ENCODE measurements at places on chromosomes 5 and 9.
A peak's percentile ranks its signal among the peaks of the same experiment; 100 is the strongest.

GRCh38 chr5:84197538-84197937, 187.1 kb downstream of the EDIL3 start:
- DNase-seq, result no peak

- DNase-seq, result no peak
Observed at GRCh38 chr5:115599502-115599901, 2.8 kb downstream of the TICAM2 start.

- DNase-seq, result no peak
Observed at GRCh38 chr5:82986404-82986803, 90.8 kb downstream of the TMEM167A start.

GRCh38 chr5:109953761-109954160, 264.0 kb downstream of the MAN2A1 start:
- no peak for DNase-seq

DNA sequence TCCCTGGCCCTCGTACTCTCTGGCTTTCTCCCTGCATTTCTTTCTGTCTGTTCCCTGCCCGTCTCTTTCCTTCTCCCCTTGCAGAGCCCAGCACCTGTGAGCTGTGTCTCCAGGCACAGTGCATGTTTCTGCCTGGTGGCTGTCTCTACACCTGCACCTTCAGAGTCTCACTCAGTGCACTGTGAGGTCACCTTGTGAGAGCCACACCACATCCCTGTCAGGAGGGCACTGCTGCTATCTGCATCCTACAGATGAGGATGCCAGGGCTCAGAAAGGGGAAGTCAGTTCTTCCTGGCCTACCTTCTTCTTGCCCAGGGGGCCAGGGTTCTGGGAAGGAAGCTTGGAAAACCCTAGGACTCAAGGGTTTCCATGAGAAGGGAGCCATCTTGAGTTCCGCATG, 69.7 kb upstream of the NEURL1B start:
- DNase-seq, result no peak

DNA sequence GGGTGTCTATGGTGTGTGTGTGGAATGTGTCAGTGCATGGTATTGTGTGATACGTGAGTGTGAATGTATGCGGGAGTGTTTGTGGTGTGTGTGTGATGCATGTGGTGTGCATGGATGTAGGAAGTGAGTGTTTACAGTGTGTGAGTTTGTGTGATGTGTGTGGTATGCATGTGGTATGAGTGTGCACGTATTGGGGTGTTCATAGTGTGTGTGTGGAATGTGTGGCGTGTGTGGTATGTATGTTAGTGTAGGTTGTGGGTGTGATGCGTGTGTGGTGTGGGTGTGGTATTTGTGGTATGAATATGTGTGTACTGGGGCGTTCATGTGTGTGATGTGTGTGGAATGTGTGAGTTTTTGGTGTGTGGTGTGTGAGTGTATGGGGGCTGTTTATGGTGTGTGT, 40.1 kb upstream of the BICD2 start:
- no peak for DNase-seq

GRCh38 chr5:105150323-105150722, 1587.7 kb upstream of the NUDT12 start:
- no peak for DNase-seq

DNA sequence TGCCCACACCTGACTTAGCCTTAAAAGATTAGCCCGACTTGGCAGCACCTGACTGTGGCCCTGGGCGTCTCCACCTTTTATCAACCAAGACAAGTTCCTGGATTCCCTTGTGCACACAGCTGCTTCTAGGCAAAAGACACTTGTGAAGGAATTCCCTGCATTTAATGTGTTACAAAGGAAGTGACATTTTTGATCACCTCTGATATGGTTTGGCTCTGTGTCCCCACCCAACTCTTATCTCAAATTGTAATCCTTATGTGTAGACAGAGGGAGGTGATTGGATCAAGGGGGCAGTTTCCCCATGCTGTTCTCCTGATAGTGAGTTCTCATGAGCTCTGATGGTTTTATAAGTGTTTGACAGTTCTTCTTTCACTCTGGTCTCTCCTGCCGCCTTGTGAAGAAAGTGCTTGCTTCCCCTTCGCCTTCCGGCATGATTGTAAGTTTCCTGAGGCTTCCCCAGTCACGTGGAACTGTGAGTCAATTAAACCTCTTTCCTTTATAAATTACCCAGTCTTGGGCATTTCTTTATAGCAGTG, 2.6 kb upstream of the CPEB4 start:
- no peak for DNase-seq

DNA sequence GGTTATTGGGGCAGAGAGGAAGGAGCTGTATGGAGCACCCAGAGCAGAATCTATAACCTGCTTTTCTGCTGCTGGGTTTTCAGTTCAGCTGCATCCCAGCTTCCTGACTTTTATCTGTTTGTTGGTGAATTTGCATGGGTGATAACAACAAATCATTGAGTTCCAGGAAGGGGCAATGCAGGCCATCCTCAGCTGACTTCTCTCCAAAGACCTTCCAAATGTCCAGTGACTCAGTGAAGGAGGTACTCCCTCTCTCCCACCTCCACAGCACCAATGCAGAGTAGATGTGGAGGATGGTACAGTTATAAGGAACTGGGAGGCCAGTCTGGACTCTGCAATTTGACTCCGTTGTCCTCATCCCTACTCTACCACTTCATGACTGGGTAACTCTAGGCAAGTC, 1.6 kb upstream of the TXN start:
- DNase-seq, result no peak

DNA sequence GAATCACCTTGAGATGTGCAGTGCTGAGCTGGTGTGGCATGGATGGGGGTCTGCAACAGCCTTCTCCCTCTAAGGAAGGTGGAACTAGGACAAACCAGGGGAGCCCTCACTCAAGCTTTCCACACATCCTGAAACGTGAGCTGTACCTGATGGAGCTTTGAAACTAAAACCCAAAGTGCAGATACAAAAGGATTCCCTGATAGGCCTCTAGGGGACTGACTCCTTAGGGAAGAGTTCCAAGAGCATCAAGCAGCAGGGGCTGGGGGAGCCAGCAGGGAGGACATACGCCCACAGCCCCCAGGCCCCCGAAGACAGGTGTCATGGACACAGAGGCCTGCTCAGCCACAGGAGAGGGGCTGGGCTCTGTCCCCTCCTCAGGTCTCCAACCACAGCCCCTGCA, 17.7 kb downstream of the ARHGEF37 start:
- DNase-seq, result no peak

- DNase-seq, result no peak
Observed at GRCh38 chr5:167804512-167805220, 486.8 kb upstream of the WWC1 start.

DNA sequence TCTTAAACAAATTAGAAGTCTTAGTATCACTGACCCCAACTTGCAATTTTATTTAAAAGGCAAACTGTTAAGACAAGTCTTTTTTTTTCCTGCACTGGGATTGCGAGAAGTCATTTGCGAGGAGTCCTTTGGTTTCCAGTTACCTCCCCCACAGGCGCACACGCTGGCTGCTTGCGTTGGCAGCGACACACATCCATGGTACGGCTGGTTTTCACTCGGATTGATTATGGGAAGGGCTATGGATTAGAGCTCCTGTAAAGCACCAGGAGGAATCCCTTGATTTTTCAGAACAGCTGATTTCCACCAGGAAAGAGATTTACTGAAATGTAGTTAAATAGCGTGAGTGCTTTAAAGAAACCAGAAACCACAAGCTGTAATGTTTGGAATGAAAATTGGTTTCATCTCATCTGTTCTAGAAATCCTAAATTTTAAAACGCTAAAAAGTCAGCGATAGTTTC, 737 bp downstream of the SLC1A3 start:
- DNase-seq, result peak; percentile 7

- no peak for DNase-seq
Observed at GRCh38 chr5:157516626-157517325, 56.8 kb downstream of the NIPAL4 start.

DNA sequence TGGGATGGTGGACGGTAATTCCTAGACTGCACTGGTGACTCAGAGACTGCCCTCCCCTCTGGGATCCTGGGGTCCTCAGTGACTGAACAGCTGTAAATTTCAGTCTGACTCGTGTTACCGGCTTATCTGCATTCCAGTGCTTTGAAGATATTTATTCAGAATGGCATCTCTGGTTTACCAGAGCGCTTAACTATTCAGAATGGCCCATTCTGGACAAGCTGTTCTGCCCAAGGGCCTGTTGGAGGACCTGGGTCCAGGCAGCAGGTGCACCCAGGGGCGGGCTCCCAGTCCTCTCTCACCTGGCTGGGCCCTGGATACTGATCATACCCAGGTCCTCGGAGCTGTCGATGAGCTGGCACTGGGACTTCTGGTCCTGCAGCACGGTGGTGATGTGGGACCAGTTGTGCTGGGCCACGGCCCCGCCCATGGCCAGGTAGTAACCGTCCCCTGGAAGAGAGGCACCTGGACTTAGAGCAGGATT, 48.0 kb downstream of the SARDH start:
- no peak for DNase-seq

GRCh38 chr9:131739133-131739958, 530 bp downstream of the RAPGEF1 start:
- peak; percentile 67 for DNase-seq

- DNase-seq, result no peak
Observed at GRCh38 chr5:135761746-135762145, 72.7 kb upstream of the SLC25A48 start.

- peak; percentile 91 for DNase-seq
Observed at GRCh38 chr9:36151316-36152210, 15.0 kb downstream of the GLIPR2 start.

DNA sequence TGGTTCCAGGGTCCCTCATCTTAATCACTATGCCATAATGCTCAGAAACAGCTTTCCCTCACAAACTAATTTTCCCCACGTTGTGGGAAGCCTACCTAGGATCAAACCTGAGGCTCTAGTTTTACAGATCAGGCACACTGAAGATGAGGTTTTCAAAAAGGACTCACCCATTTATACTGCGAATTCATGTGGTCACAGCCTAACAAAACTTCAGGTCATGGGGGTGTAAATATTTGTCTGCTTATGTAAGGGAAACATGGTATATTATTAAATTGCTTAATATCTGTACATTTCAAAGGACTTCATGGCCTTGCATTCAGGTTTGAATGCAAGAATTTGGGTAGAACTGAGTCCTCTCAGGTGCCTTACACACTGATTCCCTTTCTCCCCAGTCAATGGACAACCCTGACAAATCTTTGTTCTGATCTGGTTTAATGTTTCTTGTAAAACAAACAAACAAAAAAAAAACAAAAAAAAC, 12.1 kb downstream of the ZFAND5 start:
- DNase-seq, result no peak

DNA sequence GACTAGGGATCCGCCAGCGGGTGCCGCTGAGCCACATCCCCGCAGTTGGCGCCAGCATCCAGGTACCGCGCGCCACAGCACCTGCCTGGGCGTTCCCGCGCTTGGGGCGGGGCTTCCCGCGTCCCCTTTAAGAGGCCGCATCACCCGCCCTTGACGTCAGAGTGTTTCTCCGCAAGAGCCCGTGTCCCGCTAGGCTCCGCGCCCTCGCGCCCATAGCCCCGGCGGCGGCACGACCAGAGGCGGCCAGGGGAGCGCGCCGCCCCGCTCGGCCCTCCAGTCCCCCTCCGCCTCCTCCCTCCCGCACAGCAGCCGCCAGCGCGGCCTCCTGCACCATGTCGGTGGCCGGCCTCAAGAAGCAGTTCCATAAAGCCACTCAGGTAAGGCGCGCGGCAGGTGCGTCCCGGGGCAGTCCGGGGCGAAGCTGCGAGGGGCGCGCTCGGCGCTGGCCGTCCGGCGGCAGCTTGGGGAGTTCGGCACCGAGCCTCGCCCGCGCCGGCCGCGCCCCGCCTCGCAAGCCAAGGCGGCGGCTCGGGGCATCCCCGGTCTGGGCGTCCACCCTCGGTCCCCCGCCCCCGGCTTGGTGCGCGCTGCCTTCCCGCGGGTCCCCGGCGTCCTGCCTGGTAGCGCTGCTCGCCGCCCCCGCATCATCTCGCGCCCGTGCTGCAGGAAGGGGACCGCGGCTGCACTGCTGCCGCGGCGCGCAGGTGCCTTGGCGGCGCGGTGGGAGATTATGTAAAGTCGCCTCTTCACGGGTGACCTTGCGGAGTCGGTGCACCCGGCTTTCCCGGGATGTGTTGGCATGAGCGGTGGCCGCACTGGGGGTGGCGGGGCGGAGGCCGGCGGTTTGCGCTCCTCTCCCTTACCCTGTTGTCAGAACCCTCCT, at the start of gene SH3GL2:
Gene SH3GL2, plus strand, starts transcription at position 156 of the 883 bp plus-strand sequence.
- DNase-seq, result peak; percentile 27

DNA sequence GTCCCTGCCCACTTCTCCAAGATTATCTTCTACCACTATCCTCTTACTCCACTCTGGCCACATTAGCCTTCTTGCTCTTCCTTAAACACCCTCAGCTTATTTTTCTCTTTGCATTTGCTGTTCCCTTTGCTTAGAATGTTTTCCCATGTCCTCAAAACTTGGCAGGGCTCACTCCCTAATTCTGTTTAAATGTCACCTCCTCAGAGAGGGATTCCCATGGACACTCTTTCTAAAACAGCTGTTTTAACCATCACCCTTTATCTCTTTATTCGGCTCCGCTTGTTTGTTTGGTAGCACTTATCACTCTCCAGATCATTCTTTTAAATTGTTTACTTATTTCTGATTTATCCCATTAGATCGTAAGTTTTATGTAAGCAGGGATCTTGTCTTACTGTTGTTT, 278.5 kb downstream of the CWC27 start:
- no peak for DNase-seq

- DNase-seq, result no peak
Observed at GRCh38 chr9:122265149-122265915, 650 bp downstream of the MRRF start.

GRCh38 chr5:150300496-150301169, 2.1 kb downstream of the ARSI start:
- no peak for DNase-seq

DNA sequence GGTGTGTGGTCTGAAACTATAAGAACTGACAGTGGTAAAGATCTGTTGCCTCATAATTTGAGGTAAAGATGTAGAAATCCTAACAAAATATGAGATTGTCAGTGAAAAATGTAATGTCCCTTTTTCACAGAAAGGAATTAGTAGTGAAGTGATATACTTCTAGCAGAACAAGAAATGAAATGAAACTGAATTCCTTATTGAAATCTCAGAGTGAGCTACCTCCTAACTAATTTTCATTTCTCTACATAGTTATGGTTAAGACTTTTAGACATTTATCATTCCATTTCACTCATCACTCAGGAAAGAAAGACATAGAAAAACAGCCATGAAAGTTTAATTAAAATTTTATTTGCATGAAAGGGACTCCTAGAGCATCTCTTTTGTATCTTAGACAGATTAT, 48.7 kb downstream of the TMEM174 start:
- DNase-seq, result no peak

DNA sequence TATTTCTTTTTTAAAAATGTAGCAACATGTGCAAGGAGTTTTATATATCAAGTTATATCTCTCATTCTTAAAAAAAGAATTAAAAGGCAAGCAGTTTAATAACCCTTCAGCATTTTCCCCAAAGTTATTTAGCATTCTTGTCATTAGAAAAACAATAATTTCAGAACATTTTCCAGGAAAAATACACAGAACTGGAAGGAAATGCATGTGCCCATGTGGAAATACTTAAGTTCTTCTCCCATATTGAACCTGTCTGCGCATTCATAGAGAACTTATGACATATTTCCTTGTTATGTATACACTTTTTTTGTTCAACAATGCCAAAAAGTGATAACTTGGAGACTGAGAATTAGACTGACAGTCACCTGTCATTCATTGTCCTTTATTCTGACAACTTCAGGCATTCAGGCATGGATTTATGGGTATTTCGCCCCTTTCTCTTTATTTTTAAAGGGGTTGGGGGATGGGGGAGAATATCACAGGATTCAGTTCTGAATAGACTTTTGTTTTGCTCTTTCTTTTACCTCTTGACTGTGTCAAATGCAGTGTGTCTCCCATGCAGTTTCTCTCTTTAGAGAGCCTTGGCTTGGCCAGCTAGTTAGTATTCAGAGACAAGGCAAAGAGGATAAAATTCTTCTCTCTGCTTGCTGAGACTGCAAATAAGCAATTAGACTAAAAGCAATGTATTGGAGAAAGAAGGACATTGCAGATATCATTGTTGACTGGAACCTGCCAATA, 701.0 kb downstream of the NR2F1-AS1 start:
- DNase-seq, result no peak
